Endothelial cell of coronary artery (primary cell): ENCODE measurements at places on chromosomes 2 and 18. TPM values are rescaled to one million over a fixed set of nuclear protein-coding genes. Genes with fewer than 3 reads are reported as not detected.

Gene IL36A
- total RNA-seq = 0.09 TPM in 1 of 2 replicates, not detected in the other

Gene EHD3
- 3.5 and 5.9 TPM in 2 replicates for total RNA-seq

Gene EDAR
- not detected in 2 replicates for total RNA-seq

Gene DQX1
- 0.09 TPM in 1 of 2 replicates, not detected in the other for total RNA-seq

Gene MC5R
- total RNA-seq = not detected in 2 replicates

Gene RBM44
- 0.47 and 0.81 TPM in 2 replicates for total RNA-seq

Gene RAB31
- total RNA-seq = 22.7 and 24.9 TPM in 2 replicates

Gene RGPD3
- total RNA-seq = 0.09 and 0.19 TPM in 2 replicates

Gene DIPK1C
- not detected in 2 replicates for total RNA-seq

Gene EMILIN2
- 2.0 and 5.1 TPM in 2 replicates for total RNA-seq

Gene IL37
- not detected in 2 replicates for total RNA-seq

Gene LYG2
- not detected in 2 replicates for total RNA-seq

Gene TRABD2A
- 0.56 and 0.81 TPM in 2 replicates for total RNA-seq

Gene TCF23
- not detected in 2 replicates for total RNA-seq

Gene SETBP1
- 0.38 and 3.2 TPM in 2 replicates for total RNA-seq

Gene SPDYA
- 0.81 and 1.3 TPM in 2 replicates for total RNA-seq

Gene CAPN14
- under 0.01 and 0.09 TPM in 2 replicates for total RNA-seq

Gene ACADL
- total RNA-seq = not detected in 2 replicates

Gene PRKAG3
- not detected in 2 replicates for total RNA-seq

Gene BABAM2
- 11.5 and 15.1 TPM in 2 replicates for total RNA-seq

Gene RAD51AP2
- not detected in 2 replicates for total RNA-seq
